ENCODE measurements at places on chromosomes 4 and X.
A peak's percentile ranks its signal among the peaks of the same experiment; 100 is the strongest.

DNA sequence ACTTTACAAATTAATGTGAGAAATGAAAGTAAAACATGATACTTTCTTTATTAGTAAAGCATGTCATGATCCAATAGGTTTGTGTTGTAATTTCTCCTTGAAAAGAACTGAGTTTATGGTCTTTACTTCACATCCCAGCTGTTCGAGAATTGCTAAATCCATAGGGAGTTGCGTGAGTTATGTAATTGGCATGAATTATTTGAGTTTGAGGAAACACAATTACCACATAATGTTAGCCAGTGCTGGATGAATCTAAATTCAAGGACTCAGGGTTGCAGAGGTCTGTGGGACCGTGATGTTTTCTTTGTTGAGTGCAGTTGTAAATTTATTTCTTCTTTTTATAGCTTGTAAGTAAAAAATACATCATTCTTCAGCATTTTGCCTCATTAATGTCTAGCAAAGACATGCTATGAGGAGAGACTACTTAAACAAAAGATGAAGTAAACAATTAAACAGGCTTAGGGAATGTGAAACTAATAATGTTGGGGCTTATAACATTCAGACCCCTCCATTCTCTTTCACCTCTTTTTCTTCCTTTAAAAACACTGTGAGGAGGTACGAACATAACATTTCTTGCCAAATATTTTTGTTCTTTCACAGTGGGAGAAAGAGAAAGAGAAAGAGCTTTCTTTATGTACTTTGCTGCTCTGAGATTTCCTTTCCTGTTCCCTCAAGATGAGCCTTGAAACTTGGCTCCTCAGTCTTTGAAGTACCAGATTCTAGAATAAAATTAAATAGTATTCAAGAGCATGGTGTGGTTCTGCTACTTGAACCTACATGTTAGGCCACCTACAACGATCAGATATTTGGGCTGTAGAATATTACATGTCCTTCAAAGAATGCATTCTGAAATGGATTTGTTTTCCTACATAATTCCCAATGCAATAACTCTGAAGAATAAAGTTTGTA lies 159.6 kb upstream of the ANK2 start:
- DNase-seq: no peak

GRCh38 chr4:114312338-114312737 lies 286.3 kb upstream of the UGT8 start:
- no peak for DNase-seq

- peak; percentile 9 for DNase-seq
These were observed 156.6 kb downstream of the GATB start for GRCh38 chr4:151604238-151604637.

DNA sequence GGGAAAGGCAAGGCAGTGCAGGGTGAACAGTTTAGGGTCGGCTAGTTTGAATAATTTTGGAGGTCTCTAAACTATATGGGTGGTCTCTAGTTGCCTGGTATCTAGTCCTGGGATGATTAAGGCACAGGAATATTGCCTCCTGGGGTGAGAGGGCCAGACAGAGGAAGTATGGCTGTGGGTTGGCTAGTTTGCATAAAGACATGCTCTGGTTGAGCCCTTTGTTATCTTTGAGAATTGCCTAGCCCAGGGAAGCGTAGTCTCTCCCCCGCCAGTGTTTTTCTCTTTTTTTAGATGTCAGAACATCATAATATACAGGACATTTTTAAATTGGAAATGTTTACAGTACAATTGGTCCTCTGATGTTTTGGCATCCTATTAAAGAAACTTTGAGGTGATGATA lies 163.5 kb downstream of the PWWP3B start:
- DNase-seq: no peak

DNA sequence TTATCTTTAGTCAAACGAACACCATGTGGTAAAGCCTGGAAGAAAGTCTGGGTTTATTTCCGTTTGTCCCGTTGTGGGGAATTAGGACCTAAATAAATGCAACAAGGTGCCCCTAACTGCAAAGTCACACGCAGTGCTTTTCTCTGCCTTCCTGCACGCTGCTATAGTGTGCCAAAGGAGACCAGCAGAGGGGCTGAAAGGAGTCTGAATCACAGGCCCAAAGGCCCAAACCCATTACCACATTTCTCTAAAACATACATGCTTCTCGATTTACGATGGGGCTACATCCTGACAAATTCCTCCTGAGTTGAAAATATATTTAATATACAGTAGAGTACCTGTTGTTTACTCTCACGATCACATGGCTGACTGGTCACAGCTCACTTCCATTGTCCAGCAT lies 4.5 kb downstream of the VEGFC start:
- no peak for DNase-seq

All from amniotic stem cell (primary cell).